Stimulated activated CD4-positive, alpha-beta T cell treated with anti-CD3 and anti-CD28 coated beads, TNF-alpha, amount 100 ng/mL, for 24 hours (primary cell): ENCODE measurements at places on chromosomes 12 and 14.

DNA sequence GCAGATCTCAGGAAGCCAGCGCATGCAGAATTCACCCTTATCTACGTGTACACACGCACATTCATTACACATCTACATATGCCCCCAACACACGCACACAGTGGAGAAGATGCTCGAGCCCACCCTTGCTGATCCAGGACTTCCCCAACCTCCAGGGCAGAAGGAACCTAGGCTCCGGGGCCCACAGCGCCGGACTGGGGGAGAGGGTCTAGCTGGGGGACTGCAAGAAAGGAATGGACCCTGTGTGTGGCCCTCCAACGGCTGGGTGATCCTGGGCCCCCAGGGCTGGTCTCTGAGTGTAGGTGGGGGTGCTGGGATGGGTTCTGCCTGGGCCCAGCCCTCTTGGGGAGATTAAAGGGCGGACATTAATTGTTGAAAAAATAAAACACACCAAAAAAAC lies 128.1 kb upstream of the C14orf180 start:
- no peak for DNase-seq

- no peak for DNase-seq
These were observed 163.9 kb downstream of the TBX5 start for GRCh38 chr12:114241973-114242434.

DNA sequence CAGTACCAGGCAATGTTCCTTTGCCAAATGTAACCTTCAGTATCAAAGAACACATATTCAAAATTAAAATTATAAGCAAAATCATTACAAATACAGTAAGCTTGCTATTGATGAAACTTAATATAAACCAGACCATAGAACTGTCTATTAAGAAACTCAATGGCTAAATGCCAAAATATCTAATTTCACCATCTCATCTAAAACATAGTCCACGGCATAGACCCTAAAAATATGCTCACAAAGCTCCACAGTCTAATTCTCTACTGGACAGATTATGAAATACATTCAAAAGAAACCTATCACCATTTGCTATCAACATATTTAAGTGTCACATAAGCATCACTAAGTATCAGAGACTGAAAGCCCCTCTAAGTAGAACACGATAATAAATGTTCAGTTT lies 25.2 kb downstream of the DUSP16 start:
- DNase-seq = no peak

- DNase-seq = no peak
These were observed 63.4 kb upstream of the IGF1 start for GRCh38 chr12:102543494-102544485.

DNA sequence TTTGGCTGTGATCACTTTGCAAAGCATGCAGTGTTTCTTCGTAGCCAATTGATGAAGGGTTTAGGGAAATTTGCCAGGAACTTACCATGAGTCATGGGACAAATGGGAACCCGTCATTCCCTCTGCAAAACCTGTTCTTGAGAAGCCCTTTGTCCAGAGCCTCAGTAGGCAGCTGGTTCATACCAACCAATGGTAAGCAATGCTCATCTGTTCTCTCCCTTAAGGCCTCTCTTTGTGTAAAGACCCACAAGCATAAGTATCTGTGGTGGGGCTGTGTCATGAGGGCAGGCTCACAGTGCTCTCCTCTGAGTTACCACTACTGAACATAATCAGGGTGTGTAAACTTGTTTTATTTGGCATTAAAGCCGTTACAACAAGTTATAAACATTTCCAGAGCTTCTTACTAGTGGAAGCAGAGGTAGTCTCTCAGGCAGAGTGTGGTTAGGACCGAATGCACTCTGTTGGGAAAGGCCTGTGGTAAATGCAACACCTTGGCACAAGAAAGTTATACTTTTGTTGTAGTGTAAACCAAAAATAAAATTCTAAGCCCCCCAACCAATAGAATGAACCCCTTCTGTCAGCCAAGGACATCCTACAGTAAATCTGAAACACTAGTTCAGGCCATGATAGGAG lies 119.8 kb downstream of the SINHCAF start:
- no peak for DNase-seq

- no peak for DNase-seq
These were observed 12.2 kb downstream of the CLMN start for GRCh38 chr14:95307402-95308041.

DNA sequence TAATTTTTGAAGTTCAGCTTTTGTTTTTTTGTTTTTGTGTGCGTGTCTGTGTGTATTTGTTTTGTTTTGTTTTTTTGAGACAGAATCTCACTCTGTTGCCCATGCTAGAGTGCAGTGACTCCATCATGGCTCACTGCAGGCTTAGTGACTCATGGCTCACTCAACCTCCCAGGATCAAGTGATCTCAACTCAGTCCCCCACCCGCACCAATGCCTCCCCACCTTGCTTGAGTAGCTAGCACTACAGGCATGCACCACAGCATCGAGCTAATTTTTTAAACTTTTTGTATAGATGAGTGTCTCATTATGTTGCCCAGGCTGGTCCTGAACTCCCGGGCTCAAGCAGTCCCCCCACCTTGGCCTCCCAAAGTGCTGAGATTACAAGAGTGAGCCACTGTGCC lies 981.4 kb downstream of the BCL11B start:
- no peak for DNase-seq

GRCh38 chr14:33999771-34000291 lies 49.0 kb upstream of the EGLN3 start:
- no peak for DNase-seq

DNA sequence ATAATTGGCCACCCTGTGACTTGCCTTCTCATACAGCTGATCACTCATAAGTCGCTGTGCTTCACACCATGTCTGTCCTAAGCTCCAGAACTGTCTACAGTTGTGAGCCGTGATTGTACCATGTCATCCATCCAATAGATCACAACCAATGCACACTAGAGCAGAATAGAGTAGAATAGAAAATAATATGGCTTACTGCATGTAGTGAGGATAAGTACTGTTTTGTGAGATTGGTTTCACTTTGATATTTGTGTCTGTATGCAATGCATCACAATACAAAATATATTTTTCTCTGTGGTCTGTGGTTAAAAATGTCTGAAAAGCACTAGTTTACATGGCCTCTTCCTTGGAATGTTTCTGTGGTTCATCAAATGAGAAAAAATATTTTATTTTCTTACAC lies 237.6 kb upstream of the PRKD1 start:
- DNase-seq = no peak
